ENCODE measurements at places on chromosomes 16 and 17.

DNA sequence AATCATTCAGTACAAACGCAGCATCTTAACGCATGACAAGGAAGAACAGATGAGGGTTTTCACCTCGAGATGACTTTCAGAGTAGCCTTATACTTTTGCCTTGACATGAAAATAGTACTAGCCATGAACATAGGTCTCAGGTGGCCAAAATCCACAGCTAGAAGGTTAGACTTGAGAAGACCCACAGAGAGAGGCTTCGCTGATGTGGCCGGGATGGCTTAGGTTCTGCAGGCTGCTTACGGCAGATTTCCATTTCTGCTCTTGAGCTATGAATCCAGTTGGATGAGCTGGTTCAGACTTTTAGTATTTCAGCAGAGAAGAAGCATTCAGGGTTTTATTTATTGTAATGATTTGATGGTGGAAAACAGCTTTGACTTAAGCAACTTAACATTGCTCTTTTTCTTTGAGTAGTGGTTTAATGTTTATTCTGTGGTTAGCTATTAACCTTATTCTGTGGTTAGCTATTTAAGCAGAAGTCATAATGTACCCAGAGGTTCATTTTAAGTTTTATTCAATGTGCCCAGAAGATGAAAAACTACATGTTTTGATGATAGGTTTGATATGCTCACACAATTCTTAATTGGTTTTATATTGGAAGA is 7.6 kb downstream of the KRT24 start:
- DNase-seq, result no peak

DNA sequence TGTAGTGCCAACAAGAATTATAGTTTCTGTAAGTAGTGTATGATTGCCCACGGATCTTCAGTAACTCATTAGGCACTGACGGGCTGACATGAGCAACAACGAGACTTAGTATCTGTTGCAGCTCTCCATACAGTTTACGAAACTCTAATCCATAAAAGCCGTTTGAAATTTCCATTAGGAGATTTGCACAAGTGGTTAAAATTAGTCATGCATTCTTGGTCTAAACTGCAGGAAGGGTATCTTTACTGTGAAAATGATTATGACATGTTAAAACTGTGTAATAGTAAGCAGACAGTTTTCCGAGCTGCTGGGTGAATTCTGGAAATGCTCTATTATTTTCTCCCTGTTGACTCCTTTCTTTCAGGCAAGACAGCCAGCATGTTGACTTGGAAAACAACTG is 605.0 kb downstream of the WWOX start:
- DNase-seq, result peak; percentile 60

DNA sequence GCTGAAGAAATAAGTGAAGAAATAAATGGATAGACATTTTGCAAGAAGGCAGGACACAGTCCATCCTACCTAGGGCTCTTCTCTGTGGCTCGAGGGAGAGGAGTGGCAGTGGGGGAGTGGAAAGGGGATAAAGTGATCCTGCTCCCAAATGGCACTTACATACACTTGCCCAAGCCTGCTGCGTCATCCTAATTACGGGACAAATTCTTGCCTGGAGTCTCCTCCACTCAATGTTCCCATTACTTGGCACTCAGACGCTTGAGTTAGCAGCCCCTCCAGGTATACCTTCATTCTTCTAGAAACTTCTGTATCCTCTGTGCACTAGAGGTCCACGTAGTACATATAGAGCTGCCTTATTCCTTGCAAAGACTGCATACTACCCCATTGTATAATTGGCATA is 15.7 kb upstream of the MAP3K14 start:
- DNase-seq, result no peak

DNA sequence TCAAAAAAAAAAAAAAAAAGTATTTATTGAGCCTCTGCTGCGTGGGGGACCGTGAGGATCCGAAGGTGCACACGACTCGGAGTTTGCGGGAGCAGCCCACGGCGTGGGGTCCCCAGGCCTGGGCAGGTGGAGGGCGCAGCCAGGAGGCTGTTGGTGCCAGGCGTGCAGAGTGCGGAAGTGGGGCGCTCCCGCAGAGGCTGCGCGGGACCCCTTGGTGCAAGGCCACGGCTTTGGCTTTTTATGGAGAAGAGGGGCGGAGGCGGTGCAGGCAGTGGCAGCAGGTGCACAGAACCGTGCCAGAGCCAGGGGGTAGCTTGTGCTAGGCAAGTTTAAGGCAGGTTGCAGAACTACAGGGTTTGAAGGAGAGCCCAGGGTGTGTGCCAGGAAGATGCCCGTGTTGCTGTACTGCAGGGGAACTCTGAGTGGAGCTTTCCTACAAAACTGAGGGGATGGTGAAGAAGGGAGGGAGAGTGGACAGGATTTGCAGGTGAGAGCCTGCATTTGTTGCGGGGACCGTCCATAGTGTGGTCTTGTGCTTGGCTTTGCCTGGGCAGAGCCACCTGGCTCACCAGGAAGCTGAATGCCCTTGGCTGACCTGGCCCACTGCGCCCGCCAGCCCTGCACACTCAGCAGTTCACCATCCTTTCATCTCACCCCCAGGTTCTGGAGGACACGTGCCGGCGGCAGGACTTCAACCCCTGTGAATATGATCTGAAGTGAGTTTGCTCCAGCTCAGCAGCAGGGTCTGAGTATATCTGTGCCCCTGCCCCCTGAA is 1.3 kb downstream of the ASPSCR1 start:
- DNase-seq, result no peak

- no peak for DNase-seq
Observed at GRCh38 chr16:65956100-65956499, 410.4 kb upstream of the CDH5 start.

DNA sequence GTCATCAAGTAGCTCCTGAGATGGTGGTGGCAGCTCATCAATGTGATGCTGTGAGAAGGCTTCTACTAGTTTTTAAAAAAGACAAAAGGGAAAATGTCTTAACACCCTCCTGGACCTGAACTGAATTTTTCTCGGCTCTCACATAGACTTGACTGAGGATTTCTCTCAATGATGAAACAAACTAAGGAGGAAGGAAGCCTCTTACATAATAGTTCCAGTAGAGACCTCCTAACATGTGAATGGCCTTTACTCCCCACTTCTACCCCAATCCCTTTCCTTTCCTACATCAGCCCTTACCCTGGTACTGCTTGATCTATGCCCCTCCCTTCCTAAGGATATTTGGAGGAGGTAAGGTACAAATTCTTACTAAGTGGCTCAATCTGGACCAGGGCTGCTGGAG is 54.8 kb upstream of the MTMR4 start:
- no peak for DNase-seq

DNA sequence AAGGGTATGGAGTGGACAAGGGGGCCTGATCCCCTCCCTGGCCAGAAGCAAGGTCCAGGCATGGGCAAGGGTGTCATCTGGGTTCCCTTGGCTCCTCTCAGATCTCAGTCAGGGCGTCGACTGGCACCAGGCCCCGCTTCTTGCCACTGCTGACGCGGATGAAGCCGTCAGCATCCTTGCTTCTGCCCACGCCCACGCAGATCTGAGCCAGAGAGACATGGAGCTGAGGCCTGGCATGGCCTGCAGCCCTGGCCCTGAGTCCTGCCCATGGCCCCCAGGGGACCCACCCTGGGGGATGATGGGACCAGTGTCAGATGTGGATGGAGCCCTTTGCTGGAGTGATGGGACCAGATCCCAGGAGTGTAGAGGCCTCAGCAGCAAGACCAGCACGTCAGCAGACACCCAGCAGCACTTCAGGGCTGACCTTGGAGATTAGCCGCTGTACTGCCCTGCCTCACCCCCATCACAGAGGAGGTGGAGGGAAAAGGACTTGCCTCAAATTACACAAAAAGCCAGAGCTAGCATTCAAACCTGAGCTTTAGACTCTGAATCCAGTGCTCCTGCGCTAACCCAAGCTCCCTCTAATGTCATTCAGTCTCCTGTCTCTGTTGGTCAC is 12.2 kb downstream of the RPL19 start:
- DNase-seq, result no peak

GRCh38 chr16:10597187-10597601 is 16.8 kb upstream of the EMP2 start:
- no peak for DNase-seq

DNA sequence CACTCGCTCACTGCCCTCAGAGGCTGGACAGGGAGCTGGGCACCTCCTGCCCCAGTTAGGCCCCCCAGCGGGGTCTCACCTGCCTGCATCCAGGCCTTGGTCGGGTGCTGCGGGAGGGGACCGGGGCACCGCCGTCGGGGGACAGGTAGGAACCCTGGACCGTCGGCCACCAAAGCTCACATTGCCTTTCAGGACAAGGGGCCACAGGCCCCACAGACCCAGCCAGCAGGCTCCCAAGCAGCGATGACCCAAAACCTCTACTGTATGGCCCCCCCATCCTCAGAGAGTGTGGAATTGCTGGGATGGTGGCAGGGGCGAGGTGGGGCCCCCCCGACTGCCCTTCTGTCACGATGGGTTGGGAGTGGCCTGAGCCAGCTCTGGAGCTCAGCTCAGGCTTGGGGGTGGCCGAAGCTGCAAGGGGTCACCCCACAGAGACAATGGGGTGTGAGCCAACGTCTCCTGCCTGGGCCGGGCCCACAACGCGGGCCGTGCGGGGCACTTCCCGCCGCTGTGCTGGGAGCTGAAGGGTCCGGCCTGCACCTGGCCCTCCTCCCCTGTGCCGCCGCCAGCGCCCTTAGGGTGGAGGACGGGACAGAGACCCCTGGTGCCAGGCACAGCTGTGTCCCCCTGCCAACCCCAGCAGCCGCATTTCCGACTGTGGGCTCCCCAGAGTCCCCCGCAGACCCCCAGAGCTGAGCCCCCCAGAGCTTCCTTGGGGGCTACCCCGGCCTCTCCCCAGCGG is 498 bp downstream of the IGFALS start:
- DNase-seq, result no peak

- no peak for DNase-seq
Observed at GRCh38 chr16:12614662-12615278, 188.9 kb downstream of the CPPED1 start.

- no peak for DNase-seq
Observed at GRCh38 chr17:35341411-35341992, 31.9 kb downstream of the SLFN11 start.

GRCh38 chr17:29778956-29779811 is 150.8 kb downstream of the SSH2 start:
- DNase-seq, result no peak

GRCh38 chr17:75031972-75032719 is 14.6 kb downstream of the ATP5PD start:
- DNase-seq, result peak; percentile 42

- DNase-seq, result no peak
Observed at GRCh38 chr17:20116683-20117309, 107.6 kb downstream of the SPECC1 start.

- no peak for DNase-seq
Observed at GRCh38 chr17:57910462-57911420, 44.5 kb downstream of the CUEDC1 start.

DNA sequence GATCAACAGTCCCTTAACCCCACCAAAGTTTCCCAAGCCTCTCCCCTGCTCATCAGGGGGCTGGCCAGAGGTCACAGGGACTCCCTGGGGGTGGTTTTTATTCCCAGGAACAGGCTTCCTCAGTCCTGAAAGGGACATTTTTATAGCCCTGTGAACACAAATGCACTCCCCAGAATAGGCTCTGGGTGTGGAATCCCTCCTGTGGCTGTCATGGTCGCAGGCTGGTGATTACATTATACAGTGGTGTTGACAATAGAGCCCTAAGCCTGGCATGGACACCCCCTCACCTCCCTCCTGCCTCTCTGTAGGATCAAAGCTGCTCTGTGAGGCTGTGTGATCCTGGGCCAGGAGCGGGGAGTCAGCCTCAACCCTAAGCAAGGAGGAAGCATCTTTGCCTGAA is 1.4 kb upstream of the CA4 start:
- no peak for DNase-seq

DNA sequence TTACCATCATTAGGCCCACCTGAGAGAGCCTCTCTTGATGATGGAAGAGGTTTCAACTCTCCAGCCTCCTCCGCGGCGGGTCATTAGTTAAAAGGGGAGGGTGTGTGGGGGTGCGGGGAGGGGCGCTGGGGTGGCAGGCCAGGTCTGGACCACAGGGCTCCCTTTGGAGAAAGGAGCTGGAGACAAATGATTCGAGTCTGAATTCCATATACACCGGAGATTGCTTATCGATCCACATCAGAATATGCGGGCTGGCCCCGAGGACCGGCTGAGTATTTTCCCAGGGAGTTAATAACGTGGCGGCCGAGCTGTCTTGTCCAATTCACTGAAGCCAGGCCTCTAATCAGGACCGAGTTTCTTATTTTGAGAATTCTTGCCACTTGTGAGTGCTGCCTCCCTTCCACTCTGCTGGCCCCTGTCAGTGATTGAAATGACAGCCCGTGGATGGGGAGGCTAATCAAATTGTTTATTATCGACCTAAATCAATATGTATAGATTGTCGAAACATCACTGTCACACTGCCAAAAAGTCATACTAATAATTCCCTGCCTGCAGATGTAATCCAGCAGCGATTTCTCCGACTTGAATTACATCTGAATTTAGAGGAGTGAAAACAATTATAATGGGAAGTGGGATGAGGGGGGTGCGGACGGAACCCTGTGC is 202.7 kb downstream of the SALL1 start:
- no peak for DNase-seq

GRCh38 chr16:74372369-74372768 is 3.7 kb upstream of the NPIPB15 start:
- no peak for DNase-seq

GRCh38 chr16:50480206-50480605 is 68.0 kb upstream of the NKD1 start:
- no peak for DNase-seq

DNA sequence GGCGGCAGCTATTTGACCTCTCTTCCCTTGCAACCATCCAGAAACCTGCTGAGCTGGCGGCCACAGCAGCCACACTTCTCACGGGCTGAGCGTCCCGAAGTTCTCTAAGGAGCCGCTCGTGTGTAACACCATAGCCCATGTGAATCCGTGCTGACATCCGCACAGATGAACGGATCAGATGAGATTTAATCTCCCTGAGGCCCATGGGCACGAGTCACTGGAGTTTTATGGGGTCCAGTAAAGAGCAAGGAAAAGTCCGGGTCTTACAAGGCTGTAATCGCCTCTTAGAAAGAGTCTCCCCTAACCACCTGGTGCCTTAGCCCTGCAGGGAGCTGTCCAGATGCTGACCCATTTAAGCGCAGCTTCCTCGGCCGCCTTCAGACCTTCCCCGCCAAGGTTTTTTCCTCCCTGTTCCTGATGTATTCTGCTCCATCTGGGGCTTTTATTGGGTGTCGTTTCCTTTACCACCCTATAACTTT is 5.5 kb upstream of the CACNG5 start:
- peak; percentile 30 for DNase-seq

DNA sequence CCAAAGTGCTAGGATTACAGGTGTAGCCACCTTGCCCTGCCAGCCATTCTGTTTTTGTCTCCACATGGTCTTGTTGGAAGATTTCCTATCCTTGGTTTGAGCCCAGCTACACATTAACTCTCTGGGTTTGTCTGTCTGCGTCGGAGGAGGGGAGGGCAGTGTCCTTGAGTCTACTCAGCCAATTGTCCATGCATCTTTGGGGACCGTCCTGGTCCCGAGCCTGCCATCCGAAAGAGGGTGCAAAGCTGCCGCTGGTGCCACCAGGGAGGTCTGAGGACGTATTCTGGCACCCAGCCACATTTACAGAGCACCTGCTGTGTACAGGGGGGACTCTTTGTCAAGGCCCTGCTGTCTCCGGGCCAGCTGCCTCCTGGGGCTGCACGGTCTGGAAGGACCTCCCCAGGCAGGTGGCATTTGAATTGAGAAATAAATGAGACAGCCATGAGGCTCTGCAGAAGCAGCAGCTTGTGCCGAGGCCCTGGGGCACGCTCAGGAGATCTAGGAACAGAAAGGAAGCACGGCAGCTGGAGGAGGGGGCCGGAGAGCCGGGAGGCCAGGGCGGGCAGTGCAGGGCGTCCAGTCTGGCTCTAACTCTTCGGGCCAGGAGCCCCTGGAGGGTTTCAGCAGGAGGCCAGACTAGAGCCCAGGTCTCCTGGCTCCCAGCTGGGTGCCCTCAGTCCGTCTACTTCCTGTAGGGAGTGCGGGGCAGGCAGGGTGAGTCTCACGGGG is 1.5 kb downstream of the CYBA start:
- DNase-seq, result no peak

Data from fibroblast of skin of left quadriceps (primary cell).